ENCODE measurements at places on chromosomes 1 and 21.
A peak's percentile ranks its signal among the peaks of the same experiment; 100 is the strongest.

- no peak for DNase-seq
These were observed 178.0 kb downstream of the TOMM20 start for GRCh38 chr1:234950598-234950997.

GRCh38 chr1:51100264-51100880, 1.7 kb upstream of the C1orf185 start:
- DNase-seq, result no peak

GRCh38 chr1:85580872-85581801, 576 bp downstream of the CCN1 start:
- peak; percentile 74 for DNase-seq

DNA sequence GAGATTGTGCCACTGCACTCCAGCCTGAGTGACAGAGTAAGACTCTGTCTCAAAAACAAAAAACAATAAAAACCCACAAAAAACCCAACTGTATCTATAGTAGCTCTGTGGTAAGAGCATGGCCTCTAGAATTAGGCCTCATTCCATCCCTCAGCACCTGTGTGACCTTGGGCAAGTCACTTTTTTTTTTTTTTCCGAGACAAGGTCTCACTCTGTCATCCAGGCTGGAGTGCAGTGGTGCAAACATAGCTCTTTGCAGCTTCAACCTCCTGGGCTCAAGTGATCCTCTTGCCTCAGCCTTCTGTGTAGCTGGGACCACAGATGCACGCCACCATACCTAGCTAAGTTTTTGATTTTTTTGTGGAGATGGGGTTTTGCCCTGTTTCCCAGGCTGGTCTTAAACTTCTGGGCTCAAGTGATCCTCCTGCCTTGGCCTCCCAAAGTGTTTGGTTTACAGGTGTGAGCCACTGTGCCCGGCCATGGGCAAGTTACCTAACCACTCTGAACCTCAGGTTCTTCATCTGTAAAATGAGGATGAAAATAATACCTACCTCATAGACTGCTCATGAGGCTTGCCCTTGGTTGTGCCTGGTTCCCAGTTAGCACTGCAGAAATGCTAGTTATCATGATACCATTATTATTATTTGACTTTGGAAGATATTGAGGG, 15.3 kb upstream of the MYOM3 start:
- DNase-seq, result no peak

GRCh38 chr21:28770867-28771661, 221.6 kb downstream of the LTN1 start:
- DNase-seq, result peak; percentile 54

DNA sequence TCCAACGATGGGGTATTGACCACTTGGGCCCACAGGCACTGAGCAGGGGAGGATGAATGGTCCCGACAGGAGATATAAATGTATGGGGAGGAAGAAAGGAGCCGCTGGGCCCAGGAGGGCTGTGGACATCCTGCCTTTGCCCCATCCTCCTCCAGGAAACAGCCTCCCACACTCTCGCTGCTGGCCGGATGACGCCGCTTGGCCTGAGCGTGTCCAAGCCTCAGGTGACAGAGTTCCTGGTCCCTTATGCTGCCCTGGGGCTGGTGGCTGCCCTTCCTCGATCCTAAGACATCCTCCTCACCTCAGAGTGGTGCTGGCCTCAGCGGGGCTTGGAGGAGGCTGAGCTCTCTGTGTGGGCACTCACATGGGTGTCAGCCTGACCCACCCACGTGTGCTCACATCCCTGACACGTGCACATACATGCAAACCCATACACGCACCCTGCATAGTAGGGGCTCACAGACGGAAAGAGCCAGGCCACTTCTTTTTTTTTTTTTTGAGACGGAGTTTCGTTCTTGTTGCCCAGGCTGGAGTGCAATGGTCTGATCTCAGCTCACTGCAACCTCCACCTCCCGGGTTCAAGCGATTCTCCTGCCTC, 5.9 kb upstream of the SERINC2 start:
- DNase-seq, result no peak

DNA sequence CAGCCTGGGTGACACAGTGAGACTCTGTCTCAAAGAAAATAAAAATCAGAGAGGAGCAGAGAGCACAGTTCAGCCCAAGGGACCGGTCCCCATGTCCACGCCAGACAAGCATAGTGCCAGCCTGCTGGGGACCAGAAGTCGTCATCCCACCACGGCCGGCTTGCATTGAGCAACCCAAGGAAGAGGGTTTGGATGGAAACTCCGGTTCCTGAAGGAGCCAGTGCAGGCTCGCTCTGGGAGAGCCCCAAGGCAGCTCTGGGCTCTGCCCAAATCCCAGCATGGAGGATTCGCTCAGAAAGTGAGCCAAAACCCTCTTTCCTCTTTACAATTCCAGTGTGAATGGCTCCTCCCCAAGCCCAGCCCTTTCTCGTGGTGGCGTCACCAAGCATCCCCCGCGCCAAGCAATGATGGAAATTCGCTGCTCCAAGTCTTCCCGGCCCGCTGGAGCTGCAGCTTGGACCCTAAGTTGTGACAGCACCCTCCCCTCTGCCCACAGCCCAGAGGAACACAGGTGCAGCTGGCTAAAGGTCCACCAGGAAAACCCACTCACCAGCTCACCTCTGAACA, 64.1 kb upstream of the SLC25A33 start:
- no peak for DNase-seq

DNA sequence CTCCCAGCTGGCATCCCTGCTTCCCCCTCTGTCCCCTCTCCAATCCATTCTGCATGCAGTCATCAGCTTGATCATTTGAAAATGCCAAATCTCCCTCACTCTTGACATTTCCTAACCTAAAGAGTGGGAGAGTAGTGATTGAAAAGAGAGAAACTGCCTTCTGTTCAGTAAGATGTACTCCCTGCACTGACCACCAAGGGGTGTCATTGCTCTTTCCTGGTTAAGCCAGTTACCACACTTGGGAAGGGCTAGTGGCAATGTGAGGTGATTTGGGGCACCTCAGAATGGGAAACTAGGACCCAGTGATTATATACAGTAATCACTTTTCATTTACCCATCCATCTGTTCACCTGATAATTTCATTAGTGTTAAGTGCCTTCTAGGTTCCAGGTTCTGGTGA, 6.9 kb upstream of the TMEM269 start:
- peak; percentile 29 for DNase-seq

DNA sequence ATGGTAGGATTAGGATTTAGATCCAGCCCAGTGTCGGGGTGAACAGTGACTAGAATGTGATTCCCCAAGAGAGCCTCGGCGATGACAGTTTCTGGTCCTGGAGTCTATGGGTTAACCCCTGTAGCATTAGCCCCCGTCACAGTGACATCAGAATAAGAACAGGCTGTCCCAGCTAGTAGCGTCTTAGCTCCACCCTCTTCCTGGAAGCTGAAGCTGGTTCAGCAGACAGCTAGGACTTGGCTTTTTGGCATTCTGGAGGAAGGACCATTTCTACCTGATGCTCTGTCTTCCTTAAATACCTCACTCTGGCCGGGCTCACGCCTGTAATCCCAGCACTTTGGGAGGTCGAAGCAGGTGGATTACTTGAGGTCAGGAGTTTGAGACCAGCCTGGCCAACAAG, 5.0 kb downstream of the NDUFS2 start:
- DNase-seq, result no peak

Measured in fibroblast of skin of right quadriceps (primary cell).